ENCODE measurements at places on chromosomes 1 and 21. TPM values are rescaled to one million over a fixed set of nuclear protein-coding genes. Genes with fewer than 3 reads are reported as not detected.
A peak's percentile ranks its signal among the peaks of the same experiment; 100 is the strongest.

DNA sequence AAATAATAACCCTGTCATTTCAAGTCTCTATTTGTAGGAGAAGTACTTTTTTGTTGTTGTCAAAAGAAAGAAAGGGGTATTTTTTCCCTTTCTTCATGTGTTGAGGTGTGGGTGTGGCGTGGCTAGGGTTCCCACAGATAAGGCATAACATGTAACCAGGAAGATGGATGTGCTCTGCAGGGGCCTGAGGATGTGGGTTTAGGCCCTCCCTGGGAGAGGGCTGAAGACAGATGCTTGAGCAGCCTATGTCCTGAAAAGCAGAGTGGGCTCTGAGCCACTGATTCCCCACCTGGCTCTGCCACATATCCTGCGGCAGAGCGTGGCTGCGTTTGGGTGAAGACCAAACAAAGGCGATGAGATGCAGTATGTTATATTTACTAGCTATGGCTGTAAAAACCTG is 13.9 kb upstream of the ADAR start:
- H3K36me3 ChIP-seq = peaks cover 4% of the 10 kb centered on the region
- no peak overlapping the region for H3K27ac ChIP-seq
- no peaks in the 10 kb centered on the region for H3K27me3 ChIP-seq
- H3K4me1 ChIP-seq = peaks cover 37% of the 10 kb centered on the region

Gene TARBP1
- polyA plus RNA-seq = 9.0 TPM

Gene OR2T33
- polyA plus RNA-seq = not detected

DNA sequence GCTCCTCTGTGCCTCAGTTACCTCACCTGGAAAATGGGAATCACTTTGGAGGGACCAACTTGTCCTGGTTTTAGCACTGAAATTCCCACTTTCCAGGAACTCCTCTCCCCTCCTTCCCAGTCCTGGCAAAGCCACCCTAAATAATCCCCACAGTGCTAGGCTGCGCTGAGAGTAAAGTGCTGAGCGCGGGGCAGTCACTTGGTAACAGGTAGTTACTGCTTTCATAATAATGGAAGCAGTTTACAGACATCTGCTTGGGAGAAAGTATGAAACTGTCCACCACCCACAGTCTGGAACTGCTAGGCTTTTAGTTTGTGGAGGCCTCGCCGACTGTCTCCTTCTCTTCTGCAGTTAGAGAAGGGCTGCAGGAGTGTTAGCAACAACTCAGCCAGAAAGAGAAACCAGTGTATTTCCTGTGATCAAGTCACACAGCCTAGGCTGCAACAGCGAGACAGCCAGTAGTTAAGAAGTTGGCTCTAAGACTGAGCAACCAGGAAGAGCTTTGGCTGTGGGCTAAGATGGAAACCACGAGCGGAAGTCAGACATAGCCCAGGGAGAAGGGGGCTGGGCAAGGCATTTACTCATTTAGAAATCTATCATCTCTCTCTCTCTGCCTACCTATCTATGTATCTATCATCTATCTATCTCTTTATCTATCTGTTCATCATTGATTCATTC is 30.8 kb upstream of the ABCG1 start:
- peak; percentile 50 for DNase-seq
- H3K36me3 ChIP-seq = no peaks in the 10 kb centered on the region
- peak overlapping the region; percentile 76 for H3K27ac ChIP-seq
- no peaks in the 10 kb centered on the region for H3K27me3 ChIP-seq
- peaks cover 19% of the 10 kb centered on the region for H3K4me1 ChIP-seq

DNA sequence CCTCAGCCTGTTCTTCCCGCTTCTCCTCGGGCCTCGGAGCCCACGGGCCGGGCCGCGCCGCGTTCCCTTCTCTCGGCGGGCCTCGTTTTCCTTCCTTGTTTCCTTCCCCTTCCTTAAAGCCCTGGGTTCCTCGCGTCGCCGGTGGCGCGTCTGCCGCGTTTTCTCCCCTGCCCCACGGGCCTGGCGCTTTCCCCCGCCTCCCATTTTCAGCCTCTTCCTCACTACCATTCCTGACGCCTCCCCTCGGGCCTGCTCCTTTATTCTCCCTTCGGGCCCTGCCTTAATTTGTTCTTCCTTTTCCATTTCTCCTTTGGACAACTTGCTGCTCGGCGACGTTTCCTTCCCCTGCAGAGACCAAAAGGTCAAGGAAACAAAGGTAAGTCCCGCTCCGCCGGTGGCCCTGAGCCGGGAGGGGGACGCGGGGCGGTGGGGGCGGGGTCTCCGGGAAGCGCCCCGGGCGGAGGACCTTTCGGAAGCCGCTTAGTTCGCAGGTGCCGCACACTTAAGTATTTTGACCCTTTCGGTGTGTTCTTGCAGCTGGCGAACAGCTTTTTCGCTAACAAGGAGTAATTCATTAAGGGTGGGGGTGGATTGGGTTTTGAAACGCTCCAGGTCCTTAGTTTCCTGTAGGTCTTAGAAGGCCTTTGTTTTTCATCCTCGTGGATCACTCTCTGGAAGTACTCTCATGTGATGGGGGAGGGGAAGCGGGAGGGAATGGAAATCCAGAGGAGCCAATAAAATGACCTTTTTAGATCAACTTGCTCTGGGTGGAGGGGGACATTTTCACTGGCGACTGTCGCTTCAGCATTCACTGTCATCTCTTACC is 780 bp downstream of the YTHDF2 start:
- no peaks in the 10 kb centered on the region for H3K27me3 ChIP-seq
- H3K4me1 ChIP-seq = peaks cover 34% of the 10 kb centered on the region
- DNase-seq = peak; percentile 48
- H3K27ac ChIP-seq = peak overlapping the region; percentile 96
- peak overlapping the region; percentile 94 for H3K4me3 ChIP-seq
- H3K36me3 ChIP-seq = peaks cover 43% of the 10 kb centered on the region

Gene KCNJ6
- polyA plus RNA-seq = under 0.01 TPM

Gene C4BPA
- 2.5 TPM for polyA plus RNA-seq

DNA sequence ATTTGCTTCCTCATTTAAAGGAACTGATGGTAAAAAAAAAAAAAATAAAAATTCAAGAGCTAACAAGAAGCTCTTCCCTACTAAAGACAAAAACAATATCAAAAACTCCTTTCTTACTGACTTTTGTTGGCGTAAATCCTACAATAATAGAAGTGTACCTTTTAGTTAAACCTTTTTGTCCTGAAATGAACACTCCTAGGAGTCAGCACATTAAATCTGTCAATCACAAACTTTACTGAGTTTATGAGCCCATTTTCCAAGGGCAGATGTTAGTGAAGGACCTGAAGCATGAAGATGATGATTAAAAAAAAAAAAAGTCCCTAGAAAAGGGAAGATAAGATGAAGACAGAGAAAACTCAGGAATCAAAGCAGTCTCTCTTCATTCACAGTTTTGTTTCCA is 22.6 kb upstream of the DDX59 start:
- no peaks in the 10 kb centered on the region for H3K36me3 ChIP-seq
- no peaks in the 10 kb centered on the region for H3K4me1 ChIP-seq
- no peak for DNase-seq
- H3K27ac ChIP-seq = no peak overlapping the region

DNA sequence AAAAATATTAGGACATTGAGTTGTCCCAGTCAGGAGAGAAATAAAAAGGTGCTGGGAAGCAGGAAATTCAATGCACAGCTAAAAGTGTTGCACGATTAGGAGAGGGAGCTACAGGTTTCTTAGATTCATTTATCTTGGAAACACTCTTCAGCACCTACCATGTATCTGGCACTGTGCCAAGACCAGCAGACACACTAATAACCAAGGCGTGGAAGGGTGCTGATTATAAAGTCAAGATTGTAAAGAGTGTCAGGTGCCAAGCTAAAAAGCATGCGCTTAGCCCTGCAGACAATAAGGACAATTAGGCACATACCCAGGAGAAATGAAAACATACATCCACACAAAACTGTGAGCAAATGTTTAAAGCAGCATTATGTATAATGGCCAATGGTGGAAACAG is 129.9 kb downstream of the DSCAM start:
- no peaks in the 10 kb centered on the region for H3K4me1 ChIP-seq
- H3K27me3 ChIP-seq = no peaks in the 10 kb centered on the region
- H3K27ac ChIP-seq = no peak overlapping the region
- H3K4me3 ChIP-seq = no peak overlapping the region
- DNase-seq = peak; percentile 42
- H3K36me3 ChIP-seq = no peaks in the 10 kb centered on the region

DNA sequence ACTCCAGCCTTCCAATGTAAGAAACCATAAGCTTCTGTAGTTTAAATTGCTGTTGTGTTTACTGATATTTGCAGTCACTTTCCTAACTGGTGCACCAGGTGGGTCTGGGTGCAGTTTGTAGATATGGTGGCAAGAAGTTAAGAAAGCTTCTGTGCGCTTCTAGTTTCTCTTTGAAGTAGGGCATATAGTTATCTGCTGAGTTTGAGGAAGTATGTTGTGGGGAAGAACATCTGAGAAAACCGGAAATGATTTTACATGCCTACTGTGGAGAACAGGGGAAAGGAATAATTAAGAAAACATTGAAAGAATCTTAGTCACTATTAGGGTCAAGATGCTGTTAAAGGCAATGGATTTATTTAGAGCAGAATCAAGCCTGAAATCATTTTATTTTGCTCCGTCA is 14.9 kb upstream of the SLC44A5 start:
- no peaks in the 10 kb centered on the region for H3K36me3 ChIP-seq
- no peaks in the 10 kb centered on the region for H3K4me1 ChIP-seq
- no peak overlapping the region for H3K27ac ChIP-seq
- no peak overlapping the region for H3K4me3 ChIP-seq

Gene RAB3B
- 0.13 TPM for polyA plus RNA-seq

DNA sequence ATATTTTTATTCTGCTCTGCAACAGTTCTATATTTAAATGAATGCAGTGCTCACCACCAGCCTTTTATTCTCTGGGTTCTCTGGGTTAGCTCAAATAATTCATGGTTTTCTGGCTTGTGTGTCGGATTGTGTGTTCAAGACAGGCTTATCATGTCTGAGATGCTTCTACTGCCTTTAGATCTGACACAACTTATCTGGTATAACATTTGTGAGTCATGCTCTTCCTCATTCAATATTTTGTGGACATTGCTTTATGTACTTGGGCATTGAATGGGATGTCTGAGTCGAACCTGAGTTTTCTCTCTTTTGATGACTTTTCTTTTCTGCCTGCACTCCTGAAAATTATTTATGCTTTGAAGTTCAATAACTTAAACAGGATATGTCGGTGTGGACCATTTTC is 17.6 kb upstream of the PKP1 start:
- H3K4me1 ChIP-seq = no peaks in the 10 kb centered on the region
- peaks cover 60% of the 10 kb centered on the region for H3K27me3 ChIP-seq
- H3K36me3 ChIP-seq = no peaks in the 10 kb centered on the region
- H3K4me3 ChIP-seq = no peak overlapping the region
- H3K27ac ChIP-seq = no peak overlapping the region

Gene TRIM17
- 1.2 TPM for polyA plus RNA-seq

Gene CTNNBIP1
- 38.5 TPM for polyA plus RNA-seq

- peaks cover 65% of the 10 kb centered on the region for H3K27me3 ChIP-seq
- peaks cover 7% of the 10 kb centered on the region for H3K36me3 ChIP-seq
- no peak overlapping the region for H3K27ac ChIP-seq
- peaks cover 25% of the 10 kb centered on the region for H3K4me1 ChIP-seq
- H3K4me3 ChIP-seq = peak overlapping the region; percentile 46
These were observed 688 bp upstream of the CHD5 start for GRCh38 chr1:6180707-6181311.

DNA sequence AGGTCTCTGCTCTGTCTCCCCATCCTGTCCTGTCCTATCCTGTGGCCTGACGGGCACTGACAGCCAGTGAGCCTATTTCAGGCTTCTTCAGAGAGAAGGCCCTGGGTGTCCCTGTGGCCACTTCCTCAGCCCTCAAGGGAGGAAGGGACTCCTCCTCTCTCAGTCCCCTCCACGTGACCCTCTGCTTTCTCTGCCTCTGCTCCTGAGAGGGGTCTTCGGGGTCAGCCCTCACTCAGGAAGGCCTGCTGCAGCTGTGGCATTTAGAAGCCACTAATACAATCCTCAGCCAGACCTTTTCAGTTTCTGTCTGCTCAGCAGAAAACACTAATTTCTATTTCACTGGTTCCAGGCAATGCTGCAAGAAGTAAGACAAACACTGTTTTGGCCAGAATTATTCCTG is 43.6 kb upstream of the ETV3 start:
- H3K27me3 ChIP-seq = peaks cover 16% of the 10 kb centered on the region
- H3K27ac ChIP-seq = no peak overlapping the region
- no peak for DNase-seq

GRCh38 chr1:115687744-115688143 is 46.0 kb downstream of the VANGL1 start:
- no peaks in the 10 kb centered on the region for H3K4me1 ChIP-seq
- peaks cover 88% of the 10 kb centered on the region for H3K36me3 ChIP-seq
- no peaks in the 10 kb centered on the region for H3K27me3 ChIP-seq
- no peak for DNase-seq
- H3K4me3 ChIP-seq = no peak overlapping the region

- DNase-seq = no peak
- peaks cover 50% of the 10 kb centered on the region for H3K4me1 ChIP-seq
These were observed 3.5 kb downstream of the KISS1 start for GRCh38 chr1:204192589-204193352.

- DNase-seq = no peak
- H3K27ac ChIP-seq = peak overlapping the region; percentile 70
- no peaks in the 10 kb centered on the region for H3K36me3 ChIP-seq
- no peaks in the 10 kb centered on the region for H3K27me3 ChIP-seq
- peaks cover 55% of the 10 kb centered on the region for H3K4me1 ChIP-seq
These were observed 67.1 kb downstream of the CD58 start for GRCh38 chr1:116503546-116504307.

DNA sequence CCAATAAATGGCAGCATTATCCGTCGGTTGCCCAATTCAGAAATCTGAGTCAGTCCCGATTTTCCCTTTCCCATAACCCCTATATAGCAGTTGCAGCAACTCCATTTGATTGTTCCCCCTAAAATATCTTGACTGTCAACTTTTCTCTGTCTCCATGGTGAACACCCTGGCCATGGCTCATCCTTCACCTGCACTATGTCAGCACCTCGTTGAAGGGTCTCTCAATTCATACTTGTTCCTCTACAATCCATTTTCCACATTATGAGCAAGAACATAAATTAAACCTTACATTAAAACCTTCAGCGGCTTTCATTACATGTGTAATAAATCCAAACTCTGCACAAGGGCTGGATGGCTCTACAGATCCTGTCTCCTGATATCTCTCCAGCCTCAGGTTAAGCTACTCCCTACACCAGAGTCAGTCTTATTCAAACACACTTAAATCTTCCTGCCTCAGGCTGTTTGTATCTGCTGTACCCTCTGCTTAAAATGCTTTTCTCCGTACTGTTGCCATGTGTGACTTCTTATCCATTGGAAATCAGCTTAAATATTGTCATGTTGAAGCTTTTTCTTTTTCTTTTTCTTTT is 87.3 kb downstream of the BACH1 start:
- DNase-seq = no peak
- no peaks in the 10 kb centered on the region for H3K36me3 ChIP-seq

GRCh38 chr1:1171546-1172340 is 1.9 kb upstream of the TTLL10 start:
- DNase-seq = peak; percentile 25
- peaks cover 3% of the 10 kb centered on the region for H3K27me3 ChIP-seq
- H3K27ac ChIP-seq = peak overlapping the region; percentile 20
- H3K4me3 ChIP-seq = no peak overlapping the region
- peaks cover 17% of the 10 kb centered on the region for H3K36me3 ChIP-seq

GRCh38 chr1:46434358-46434757 is 40.2 kb downstream of the FAAH start:
- H3K27me3 ChIP-seq = no peaks in the 10 kb centered on the region
- DNase-seq = no peak
- no peaks in the 10 kb centered on the region for H3K4me1 ChIP-seq

- H3K4me1 ChIP-seq = peaks cover 26% of the 10 kb centered on the region
- H3K36me3 ChIP-seq = no peaks in the 10 kb centered on the region
- H3K4me3 ChIP-seq = no peak overlapping the region
- no peak for DNase-seq
- no peak overlapping the region for H3K27ac ChIP-seq
- H3K27me3 ChIP-seq = no peaks in the 10 kb centered on the region
These were observed 6.7 kb downstream of the ROR1 start for GRCh38 chr1:63780565-63780964.

Gene CNKSR1
- 23.0 TPM for polyA plus RNA-seq

All from stomach (tissue), 19 donors.